ENCODE measurements at places on chromosomes 2 and 18.

GRCh38 chr18:26225915-26226228 is 373 bp upstream of the TAF4B start:
- no peak for DNase-seq

DNA sequence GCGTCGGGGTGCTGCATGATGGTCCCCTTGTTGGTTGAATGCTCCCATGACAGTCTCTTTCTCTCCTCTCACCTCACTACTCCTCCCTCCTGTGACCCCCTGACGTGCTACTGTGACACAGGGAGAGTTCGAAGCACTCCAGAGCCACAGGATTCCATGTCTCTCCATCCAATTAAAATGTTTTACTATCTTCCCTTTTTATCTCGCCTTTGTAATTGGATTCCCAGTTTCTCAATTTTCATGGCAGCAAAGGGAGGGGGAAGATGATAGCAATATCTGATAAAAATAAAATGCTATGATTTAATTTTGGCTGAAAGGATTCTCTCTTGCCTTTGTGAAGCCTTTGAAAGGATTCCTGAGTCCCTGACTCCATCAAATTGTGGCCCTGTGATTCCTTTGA is 271.9 kb upstream of the SLC14A2 start:
- no peak for DNase-seq

DNA sequence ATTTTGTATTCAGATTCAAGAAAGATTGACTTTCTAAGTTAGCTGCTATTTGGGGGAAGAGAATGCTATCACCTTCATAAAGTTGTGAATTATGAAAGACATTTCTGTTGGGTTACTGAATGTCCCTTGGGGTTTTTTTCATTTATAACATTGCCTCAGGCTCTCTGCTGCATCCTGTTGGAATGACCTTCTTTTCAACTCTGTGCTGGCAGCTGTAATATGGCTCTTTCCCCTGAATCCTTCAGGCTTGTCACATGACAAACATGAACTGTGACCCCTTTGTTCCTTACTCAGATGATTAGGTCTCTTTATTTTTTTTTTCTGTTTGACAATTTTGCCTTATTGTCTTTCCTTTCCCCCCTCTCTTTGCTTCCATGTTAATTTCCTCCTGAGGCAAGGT is 159.8 kb downstream of the TAF4B start:
- DNase-seq, result no peak

DNA sequence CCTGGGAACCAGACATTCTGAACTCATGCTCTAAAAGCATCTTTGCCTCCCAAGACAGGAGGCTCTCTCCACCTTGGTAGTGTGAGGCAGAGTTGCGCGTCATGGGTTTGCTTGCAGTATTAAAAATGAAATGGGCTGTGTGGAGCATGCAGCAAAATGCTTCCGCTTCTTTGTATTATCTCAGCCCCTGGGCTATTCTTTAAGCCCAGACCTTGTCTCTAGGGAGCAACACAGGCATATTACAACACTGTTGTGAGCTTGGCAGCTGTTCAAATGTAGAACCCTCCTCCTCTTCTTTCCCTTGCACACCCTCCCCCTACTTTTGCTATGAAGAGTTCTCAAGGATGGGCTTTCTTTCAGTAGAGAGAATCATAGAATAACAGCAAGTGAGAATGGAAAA is 185.1 kb upstream of the LHCGR start:
- DNase-seq, result no peak

GRCh38 chr2:235270956-235271355 is 222.9 kb upstream of the AGAP1 start:
- no peak for DNase-seq

- DNase-seq, result no peak
Observed at GRCh38 chr2:105864262-105864661, 119.5 kb downstream of the NCK2 start.

DNA sequence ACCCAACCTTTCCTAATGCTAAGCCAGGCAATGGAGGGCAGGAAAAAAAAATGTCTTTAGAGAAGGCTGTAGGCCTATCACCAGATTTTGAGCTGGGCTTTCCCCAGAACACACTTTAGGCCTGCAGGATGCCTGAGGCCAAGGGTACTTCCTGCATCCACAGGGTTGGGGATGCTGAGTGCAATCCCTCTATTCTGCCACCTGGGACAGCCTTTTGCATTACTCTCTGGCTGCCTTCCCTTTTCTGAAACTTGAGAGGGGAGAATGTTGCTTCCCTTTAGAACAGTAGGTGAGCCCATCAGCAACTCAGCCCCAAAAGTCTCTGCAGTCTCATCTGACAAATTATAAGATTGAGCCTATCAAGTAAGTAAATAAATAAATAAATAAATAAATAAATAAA is 195.2 kb downstream of the SLC8A1 start:
- no peak for DNase-seq

DNA sequence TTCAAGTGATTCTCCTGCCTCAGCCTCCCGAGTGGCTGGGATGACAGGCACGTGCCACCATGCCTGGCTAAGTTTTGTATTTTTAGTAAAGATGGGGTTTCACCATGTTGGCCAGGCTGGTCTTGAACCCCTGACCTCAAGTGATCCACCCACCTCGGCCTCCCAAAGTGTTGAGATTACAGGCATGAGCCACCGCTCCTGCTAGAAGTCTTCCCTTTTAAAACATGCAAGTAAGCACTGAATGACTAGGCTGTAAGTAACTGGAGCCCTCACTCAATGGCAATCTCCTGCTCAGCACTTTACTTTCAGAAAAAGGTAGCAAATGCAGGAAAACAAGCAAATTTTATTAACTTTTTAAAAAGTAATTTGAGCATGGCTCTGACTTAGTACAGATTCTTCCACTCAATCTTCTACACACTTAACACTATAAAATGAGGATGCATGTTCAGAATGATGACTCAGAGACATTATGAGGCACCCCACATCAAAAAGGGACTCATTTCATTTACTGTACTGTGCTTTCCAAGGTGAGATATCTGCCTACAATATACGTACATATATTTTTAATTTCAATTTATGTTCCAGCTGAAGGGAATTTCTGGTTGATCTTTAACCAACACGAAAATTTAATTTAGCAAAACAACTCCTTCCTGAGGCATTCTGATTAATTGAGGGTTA is 6.6 kb upstream of the NCK2 start:
- DNase-seq, result no peak

GRCh38 chr2:219728991-219729487 is 101.6 kb downstream of the SLC4A3 start:
- DNase-seq, result no peak

- no peak for DNase-seq
Observed at GRCh38 chr2:122056853-122057252, 301.4 kb downstream of the TSN start.

GRCh38 chr2:170530284-170530745 is 184.8 kb upstream of the SP5 start:
- no peak for DNase-seq

GRCh38 chr2:31246184-31246852 is 12.4 kb downstream of the EHD3 start:
- no peak for DNase-seq

DNA sequence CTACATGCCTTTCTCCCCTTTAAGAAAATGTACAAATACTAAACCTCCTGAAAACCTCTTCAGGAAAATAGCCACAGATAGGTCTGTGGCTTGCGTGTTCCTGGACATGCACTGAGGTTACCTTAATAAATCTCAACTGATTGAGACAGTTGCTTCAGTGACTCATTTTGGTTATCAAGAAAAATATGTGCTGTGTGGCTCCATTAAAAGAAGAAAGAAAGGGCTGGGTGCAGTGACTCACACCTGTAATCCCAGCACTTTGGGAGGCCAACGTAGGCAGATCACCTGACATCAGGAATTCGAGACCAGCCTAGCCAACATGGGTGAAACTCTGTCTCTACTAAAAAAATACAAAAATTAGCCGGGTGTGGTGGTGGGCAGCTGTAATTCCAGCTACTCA is 27.1 kb downstream of the CREG2 start:
- no peak for DNase-seq

GRCh38 chr2:196482119-196483065 is 157.1 kb upstream of the CCDC150 start:
- no peak for DNase-seq

- DNase-seq, result no peak
Observed at GRCh38 chr2:172742931-172743540, 7.4 kb downstream of the RAPGEF4 start.

All from HS-27A (cell line).